Activated CD8-positive, alpha-beta memory T cell treated with anti-CD3 and anti-CD28 coated beads, Interleukin-2, amount 10 ng/mL, durations not matched to agents 7 days and 5 days (primary cell): ENCODE measurements at places on chromosomes 5 and 9.

DNA sequence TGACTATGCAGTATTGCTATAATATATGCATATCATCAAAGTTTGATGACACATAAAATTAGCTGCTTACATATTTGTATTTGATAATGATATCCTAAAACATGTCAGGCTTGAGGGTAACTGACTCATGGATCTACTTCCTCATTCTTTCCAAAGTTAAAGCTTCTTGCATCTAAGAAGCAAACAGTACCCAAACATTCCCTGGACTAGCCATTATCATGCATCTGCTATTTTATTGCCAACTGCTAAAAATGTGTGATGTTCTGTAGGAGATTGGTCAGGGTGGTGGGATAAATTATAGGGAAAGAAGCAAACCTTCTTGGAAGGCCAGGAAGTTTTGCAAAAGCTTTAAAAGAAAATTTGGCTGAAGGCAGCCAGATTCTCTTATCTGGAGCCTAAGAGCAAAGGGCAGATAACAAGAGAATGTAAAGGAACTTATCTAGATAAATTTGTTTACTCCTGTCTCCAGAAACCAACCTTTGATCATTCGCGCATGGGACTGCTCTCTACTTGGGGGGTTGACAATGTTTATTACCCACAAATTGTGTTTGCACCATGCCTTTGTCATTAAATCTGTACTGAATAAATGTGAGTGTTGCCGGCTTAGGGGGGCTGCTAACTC is 604.1 kb upstream of the TLE4 start:
- no peaks in the 10 kb centered on the region for H3K27me3 ChIP-seq
- no peak overlapping the region for H3K27ac ChIP-seq
- no peak overlapping the region for H3K4me3 ChIP-seq
- DNase-seq, result no peak

DNA sequence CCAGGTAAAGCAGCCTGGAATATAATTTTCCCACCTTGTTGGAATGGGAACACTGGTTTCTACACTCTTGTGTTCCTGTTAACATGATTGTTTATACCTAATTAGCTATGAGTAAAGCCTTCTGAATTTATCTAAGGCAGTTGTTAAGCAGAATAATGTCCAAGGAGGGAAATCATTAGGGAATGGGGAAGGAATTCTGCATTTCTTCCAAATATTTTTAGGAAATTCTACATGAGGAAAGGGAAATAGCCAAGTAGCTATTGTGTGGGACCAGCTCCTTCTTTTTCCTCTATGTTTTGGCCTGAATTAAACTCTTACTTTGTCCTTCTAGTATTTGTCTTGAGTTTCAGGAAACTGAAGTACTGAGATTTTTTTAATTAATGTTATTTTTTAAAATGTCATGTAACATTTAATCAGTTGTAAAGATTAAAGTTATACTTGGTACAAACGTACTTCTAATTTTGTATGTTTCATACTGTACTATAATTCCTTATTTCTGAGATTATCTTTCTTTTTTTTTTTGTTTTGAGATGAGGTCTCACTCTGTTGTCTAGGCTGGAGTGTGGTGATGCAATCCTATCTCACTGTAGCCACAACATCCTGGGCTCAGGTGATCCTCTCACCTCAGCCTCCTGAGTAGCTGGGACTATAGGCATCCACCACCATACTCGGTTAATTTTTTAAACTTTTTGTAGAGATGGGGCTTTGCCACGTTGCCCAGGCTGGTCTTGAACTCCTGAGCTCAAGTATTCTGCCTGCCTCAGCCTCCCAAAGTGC is 28.5 kb downstream of the ANKDD1B start:
- DNase-seq, result no peak
- no peaks in the 10 kb centered on the region for H3K4me1 ChIP-seq
- H3K36me3 ChIP-seq, result peaks cover 3% of the 10 kb centered on the region
- H3K27me3 ChIP-seq, result no peaks in the 10 kb centered on the region

DNA sequence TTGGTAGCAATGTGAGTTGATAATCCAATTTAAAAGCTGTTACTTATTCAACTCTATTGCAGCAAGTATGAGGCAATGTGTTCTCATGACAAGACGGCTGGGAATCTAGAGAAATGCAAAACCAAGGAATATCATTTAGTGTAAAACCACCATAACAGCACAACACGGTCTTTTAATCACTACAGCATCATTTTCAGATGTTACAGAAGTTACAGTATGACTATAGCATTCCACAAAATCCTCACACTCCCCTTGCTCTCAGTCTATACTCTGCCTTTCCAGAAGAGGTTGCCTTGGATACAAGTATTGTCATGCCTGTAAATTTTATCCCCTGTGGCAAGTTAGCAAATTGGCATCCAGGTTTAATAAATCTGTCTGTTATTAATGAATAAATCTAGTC is 28.6 kb upstream of the TAS2R1 start:
- DNase-seq, result no peak
- no peaks in the 10 kb centered on the region for H3K27me3 ChIP-seq
- H3K27ac ChIP-seq, result no peak overlapping the region
- H3K4me3 ChIP-seq, result no peak overlapping the region

DNA sequence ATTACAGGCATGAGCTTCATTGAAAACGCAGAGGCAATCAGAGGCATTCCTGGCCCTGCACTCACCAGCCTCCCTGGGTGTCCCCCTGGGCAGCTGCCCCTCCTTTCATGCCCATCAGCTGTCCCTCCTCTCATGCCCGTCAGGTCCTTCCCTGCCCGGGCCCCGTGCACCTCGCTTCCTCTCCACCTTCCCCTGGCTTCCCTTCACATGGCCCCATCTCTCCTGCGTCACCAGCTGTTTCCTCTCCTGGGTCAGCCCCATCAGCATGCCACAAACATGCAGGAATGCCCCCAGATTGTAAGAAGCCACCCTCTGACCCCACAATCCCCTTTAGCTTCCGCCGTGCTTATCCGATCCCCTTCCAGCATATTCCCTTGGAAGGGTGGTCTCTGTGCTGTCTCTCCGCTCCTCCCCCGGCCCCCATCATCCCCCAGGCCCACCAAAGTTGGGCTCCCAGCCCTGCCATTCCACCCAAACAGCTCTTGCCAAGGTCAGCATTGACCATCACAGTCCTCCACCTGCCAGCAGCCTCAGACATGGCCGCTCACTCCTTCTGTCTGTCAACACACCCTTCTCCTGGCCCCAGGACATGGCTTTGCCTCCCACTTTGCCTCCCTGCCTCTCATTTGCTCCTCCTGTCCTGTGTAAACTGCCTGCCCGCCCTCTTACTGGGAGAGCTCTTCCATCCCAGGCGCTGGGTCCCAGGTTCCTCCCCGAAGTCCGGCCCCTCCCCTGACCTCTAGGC is 98.6 kb upstream of the IER5L start:
- H3K27ac ChIP-seq, result no peak overlapping the region
- peaks cover 11% of the 10 kb centered on the region for H3K4me1 ChIP-seq
- no peaks in the 10 kb centered on the region for H3K36me3 ChIP-seq
- peaks cover 19% of the 10 kb centered on the region for H3K27me3 ChIP-seq
- peak; percentile 19 for DNase-seq

- H3K27ac ChIP-seq, result no peak overlapping the region
- H3K27me3 ChIP-seq, result no peaks in the 10 kb centered on the region
- H3K4me1 ChIP-seq, result no peaks in the 10 kb centered on the region
- DNase-seq, result no peak
Measured at GRCh38 chr9:84937180-84937579, 267.7 kb downstream of the NTRK2 start.

- peaks cover 29% of the 10 kb centered on the region for H3K27me3 ChIP-seq
- H3K36me3 ChIP-seq, result no peaks in the 10 kb centered on the region
- peaks cover 27% of the 10 kb centered on the region for H3K4me1 ChIP-seq
- DNase-seq, result no peak
- peak overlapping the region; percentile 11 for H3K4me3 ChIP-seq
Measured at GRCh38 chr5:93622240-93622885, 39.3 kb downstream of the NR2F1 start.

- H3K4me1 ChIP-seq, result peaks cover 25% of the 10 kb centered on the region
- peak overlapping the region; percentile 73 for H3K27ac ChIP-seq
- H3K4me3 ChIP-seq, result peak overlapping the region; percentile 23
- peaks cover 1% of the 10 kb centered on the region for H3K36me3 ChIP-seq
- peak; percentile 88 for DNase-seq
- peaks cover 5% of the 10 kb centered on the region for H3K27me3 ChIP-seq
Measured at GRCh38 chr5:91162534-91163381, 220.4 kb downstream of the ARRDC3 start.

DNA sequence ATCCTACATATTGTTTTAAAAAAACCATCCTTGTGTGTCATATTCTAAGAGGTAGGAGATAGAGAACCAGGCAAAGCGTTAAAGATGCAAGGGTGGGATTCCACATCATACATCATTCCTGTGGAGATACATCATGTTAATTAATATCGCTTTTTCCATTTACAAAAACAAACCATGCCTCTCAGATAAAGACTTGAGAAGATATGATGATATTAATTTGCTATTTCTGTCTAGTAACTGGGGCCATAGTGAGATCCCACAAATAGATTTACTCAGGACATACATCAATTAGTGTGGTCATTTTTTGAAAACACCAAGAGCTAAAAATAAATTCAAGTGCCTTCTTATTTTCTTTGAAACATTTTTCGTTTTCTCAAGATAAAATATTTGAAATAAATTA is 165.4 kb upstream of the TARS1 start:
- no peaks in the 10 kb centered on the region for H3K27me3 ChIP-seq
- no peak for DNase-seq
- no peak overlapping the region for H3K4me3 ChIP-seq
- no peaks in the 10 kb centered on the region for H3K36me3 ChIP-seq

- H3K4me3 ChIP-seq, result no peak overlapping the region
- no peaks in the 10 kb centered on the region for H3K4me1 ChIP-seq
- H3K27ac ChIP-seq, result no peak overlapping the region
- H3K36me3 ChIP-seq, result no peaks in the 10 kb centered on the region
Measured at GRCh38 chr5:1929108-1929991, 46.6 kb upstream of the IRX4 start.

DNA sequence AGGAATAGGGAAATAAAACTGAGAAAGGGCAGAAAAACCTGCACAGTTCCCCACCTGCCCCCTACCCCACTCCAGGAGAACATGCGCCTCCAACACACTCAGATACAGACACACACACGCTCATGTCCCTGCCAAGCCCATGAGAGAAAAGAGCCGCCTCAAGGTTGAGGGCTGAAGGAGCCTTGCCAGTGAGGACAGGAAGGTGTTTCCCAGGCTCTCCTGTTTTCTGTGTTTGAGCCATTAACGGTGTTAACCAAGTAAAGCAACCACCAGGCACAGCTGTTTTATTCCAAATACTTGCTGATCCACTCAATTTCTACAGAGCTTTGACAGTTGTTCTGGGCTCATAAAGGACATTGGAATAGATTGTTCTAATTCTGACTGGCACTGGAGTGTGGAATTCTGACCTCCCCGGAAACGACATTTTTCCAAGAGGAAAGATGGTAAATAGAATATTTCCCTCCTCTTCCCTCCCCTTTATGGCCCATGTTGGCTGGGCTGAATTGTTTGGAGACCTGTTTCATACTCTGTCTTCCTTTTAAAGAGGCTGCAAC is 238.0 kb downstream of the DMAC1 start:
- peaks cover 30% of the 10 kb centered on the region for H3K27me3 ChIP-seq
- no peak overlapping the region for H3K4me3 ChIP-seq
- no peak for DNase-seq
- H3K4me1 ChIP-seq, result no peaks in the 10 kb centered on the region
- H3K36me3 ChIP-seq, result no peaks in the 10 kb centered on the region
- H3K27ac ChIP-seq, result no peak overlapping the region

GRCh38 chr9:112157087-112157486 is 18.0 kb downstream of the SUSD1 start:
- no peak for DNase-seq
- no peaks in the 10 kb centered on the region for H3K27me3 ChIP-seq

DNA sequence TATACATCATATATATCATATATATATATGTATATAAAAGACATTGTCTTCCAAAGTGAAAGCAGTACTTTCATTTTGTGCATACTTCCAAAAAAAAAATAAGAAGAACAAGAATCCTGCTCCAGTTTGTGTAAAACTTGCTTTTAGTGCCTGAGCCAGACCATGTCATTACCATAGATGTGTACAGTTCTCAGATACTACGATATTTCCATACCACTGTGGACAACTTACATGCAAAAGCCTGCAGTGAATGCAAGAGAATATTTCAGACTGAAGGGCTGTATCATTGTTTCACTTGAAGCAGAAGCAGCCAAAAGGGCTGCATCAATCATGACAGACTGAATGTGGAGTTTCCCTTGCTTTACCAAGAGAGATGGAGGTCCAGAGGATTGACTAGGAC is 72.6 kb upstream of the CYLC2 start:
- H3K27ac ChIP-seq, result no peak overlapping the region
- H3K27me3 ChIP-seq, result no peaks in the 10 kb centered on the region
- no peaks in the 10 kb centered on the region for H3K4me1 ChIP-seq

DNA sequence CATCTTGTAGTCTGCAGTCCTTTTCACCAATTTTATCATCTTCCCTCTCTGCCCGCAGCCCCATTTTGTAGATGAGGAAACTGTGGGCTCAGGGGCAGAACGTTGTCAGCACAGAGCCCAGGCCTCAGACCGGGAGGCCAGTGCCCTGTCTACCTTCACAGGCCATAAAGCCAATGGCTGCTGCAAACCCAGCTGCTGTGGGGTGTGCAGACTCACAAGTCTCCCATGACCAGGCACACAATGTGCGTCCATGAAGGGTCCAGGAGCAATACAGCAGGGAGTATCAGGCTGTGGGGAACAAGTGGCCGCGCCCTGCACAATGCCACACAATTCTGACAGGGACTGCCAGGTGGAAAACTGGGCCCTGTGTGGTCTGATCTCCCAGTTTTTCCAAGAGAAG is 71.0 kb downstream of the COL23A1 start:
- H3K36me3 ChIP-seq, result no peaks in the 10 kb centered on the region
- H3K27me3 ChIP-seq, result no peaks in the 10 kb centered on the region
- no peak for DNase-seq
- H3K4me3 ChIP-seq, result no peak overlapping the region

DNA sequence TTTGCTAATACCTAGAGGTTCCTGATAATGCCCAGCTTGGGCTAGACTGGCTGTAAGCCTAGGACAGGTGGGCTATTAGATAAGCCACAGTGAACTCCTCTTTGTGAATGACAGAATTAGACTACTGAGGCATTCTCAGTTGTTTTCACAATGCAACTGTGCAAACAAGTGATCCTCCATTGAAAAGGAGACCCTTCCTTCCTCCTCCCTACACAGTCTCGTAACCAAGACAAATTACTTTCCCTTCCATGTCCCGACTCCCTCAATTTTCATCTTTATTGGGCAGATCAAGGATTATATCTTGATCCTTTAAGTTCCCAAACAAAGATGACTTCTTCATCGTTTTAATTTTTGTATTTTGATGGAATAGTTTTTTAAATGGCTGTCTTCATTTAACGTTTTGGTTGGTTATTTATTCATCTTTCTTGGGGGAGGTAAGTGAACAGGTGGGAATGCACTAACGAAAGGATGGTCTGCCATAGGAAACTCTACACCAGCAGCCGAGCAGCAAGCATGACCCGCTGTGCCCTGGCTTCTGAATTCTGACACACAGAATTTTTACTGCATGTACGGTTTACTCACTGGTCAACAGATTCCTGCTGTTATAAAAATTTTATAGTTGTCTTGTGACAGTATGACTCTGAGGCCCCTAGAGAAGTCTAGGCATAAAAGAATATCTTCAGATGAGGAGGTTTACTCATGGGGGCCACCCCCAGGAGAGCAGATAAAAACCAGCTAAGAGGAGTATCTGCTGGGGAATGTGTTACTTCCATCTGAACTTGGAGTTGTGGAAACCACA is 137.5 kb upstream of the TUT7 start:
- H3K4me3 ChIP-seq, result no peak overlapping the region
- H3K4me1 ChIP-seq, result no peaks in the 10 kb centered on the region
- H3K27ac ChIP-seq, result no peak overlapping the region

GRCh38 chr5:45417285-45417998 is 278.7 kb downstream of the HCN1 start:
- H3K27ac ChIP-seq, result no peak overlapping the region
- no peak for DNase-seq
- no peaks in the 10 kb centered on the region for H3K36me3 ChIP-seq
- H3K4me3 ChIP-seq, result no peak overlapping the region
- H3K27me3 ChIP-seq, result no peaks in the 10 kb centered on the region
